ENCODE measurements at places on chromosomes 16 and 17. TPM values are rescaled to one million over a fixed set of nuclear protein-coding genes. Genes with fewer than 3 reads are reported as not detected.
A peak's percentile ranks its signal among the peaks of the same experiment; 100 is the strongest.

NPIPB4 gene
- total RNA-seq = 6.8 TPM

FNDC8 gene
- not detected for total RNA-seq

- no peak for DNase-seq
Observed at GRCh38 chr16:49010396-49010795, 271.2 kb downstream of the CBLN1 start.

DNA sequence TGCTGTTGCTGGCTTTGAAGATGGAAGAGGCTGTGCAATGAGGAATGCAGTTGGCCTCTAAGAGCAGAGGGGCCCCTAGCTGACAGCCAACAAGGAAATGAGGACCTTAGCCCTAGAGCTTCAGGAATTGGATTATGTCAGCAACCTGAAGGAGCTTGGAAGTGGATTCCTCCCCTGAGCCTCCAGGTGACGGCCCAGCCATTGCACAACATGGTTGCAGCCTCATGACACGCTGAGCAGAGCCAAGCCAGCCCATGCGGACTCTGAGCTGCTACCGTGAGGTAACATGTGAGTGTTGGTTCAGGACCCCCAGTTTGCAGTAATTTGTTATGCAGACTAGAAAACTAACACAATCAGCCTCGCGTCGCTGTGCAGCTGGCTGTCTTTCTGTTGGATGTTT is 20.2 kb downstream of the CCDC42 start:
- no peak for DNase-seq

GRCh38 chr17:5209396-5209795 is 17.7 kb upstream of the ZNF594 start:
- peak; percentile 9 for DNase-seq

- DNase-seq = peak; percentile 27
Observed at GRCh38 chr17:62595484-62595883, 32.0 kb upstream of the MRC2 start.

DNA sequence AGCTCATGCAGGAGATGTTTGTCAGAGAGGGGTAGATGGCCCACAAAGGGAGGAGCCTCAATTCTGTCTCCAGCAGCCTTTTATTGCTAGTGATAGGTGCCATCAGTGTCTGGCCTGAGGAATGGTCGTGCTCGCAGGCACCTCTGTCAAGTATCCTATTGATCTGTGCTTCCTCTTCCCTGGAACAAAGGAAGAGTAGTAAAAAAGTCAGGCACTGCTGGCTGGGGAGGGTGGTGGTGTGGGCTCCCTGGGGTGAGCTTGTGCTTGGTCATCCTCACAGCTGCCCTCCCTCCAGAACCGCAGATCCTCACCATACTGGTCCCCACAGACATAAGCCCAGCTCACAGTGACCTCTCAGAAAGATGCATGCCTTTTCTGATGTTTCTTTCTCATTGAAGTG is 15.0 kb upstream of the SALL1 start:
- peak; percentile 20 for DNase-seq

DNA sequence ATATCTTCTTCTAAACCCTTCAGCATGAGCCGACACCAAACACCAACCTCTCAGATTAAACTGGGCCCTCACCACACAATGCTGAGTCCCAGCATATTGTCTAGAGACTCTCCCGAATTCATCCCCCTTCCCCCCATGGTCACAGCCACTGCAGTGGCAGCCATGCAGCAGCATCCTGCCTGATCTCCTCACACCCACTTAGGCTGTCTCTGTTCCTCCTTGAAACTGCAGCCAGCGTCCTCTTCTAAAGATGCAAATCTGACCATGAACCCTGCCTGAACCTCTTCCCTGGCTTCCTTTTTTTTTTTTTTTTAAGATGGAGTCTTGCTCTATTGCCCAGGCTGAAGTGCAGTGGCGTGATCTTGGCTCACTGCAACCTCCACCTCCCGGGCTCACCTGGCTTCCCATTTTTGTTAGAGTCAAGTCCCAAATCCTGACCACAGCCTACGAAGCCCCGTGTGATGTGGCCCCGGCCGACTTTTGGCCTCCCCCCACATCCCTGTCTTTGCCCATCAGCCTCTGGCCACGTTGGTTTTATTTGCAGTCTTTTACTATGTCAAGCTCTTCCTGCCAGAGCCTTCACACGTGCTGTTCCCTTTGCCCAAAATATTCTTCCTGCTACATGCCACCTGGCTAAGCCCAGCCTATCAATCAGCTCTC is 2.8 kb downstream of the FA2H start:
- no peak for DNase-seq

NOTUM gene
- 3.2 TPM for total RNA-seq

SLC13A2 gene
- total RNA-seq = not detected

CDC42EP4 gene
- total RNA-seq = 12.7 TPM

DNA sequence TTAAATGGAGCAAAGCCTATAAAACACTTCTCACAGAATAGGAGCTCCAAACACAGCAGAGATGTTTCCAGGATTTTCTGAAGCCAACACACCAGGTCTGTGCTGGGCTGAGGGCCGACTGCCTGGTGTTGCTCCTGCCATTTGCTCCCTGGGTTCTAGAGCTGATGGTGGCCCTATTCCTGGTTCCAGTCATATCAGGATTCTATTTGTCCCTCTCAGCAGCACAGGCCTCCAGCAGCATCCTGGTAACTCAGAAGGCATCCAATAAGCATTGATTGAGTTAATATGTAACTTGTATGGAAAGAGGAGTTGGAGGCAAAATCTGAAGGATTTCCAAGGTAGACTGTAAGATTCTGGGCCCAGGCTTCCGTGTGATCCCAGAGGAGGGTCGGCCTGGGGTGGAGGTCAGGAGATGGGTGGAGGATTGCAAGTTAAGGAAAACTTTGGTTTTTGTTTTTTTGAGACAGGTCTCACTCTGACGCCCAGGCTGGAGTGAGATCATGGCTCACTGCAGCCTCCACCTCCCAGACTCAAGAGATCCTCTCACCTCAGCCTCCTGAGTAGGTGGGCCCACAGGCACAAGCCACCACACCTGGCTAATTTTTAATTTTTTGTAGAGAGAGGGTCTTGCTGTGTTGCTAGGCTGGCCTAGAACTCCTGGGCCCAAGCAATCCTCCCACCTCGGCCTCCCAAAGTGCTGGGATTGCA is 5.7 kb downstream of the NUPR1 start:
- no peak for DNase-seq

- DNase-seq = no peak
Observed at GRCh38 chr17:67666710-67667109, 51.0 kb upstream of the NOL11 start.

DNA sequence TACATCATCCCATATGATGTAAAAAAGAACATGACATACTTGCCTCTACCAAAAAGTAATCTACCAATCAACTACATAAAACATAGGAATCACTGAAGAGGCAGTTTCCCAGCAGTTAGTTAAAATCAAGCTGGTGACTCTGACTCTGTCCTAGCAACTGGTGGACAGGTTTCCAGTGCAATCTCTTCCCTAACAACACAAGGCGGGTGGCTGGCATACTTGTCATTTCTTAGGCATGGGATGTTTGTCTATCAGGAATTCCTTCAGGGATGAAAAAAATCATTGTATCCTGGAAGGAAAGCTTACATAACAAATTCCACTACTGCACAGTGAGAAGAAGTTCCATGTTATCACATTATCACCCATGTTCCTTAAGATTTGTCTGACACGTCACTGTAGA is 50.9 kb downstream of the HELZ start:
- DNase-seq = peak; percentile 34

DNA sequence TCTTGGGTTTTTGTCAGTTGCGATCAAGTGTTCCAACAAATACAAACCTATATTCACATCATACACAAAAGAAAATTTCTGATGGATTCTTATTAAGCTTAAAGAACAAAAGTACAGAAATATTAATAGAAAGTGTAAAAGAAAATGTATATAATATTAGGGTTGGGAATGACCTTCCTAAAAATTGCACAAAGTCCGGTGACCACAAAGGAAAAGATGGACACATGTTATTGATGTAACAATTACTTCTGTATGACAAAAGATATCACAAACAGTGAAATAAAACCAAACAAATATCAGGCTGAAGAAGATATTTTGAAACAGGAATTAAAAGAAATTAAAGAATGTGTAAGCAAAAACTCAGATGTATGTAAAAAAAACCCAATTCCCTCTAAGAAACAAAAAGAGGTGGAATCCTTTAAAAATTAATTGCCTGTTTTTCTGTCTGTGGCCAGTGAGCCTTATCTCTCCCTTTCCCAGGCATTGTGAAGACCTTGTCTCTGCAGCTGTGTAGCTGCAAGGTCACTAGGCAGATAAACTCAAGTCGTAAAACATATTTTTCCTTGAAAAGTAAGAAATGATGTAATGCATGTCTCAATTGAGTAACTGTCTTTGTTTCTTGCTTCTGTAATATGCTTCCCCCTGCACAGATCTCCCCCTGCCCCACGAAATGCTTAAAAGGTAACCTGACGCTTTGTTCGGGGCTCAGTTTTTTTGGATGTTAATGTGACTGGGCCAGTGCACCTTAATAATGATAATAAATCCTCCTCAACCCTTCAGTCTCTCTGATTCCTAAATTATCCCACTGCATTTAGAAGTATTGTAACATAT is 2.8 kb downstream of the ST6GALNAC1 start:
- no peak for DNase-seq

DNA sequence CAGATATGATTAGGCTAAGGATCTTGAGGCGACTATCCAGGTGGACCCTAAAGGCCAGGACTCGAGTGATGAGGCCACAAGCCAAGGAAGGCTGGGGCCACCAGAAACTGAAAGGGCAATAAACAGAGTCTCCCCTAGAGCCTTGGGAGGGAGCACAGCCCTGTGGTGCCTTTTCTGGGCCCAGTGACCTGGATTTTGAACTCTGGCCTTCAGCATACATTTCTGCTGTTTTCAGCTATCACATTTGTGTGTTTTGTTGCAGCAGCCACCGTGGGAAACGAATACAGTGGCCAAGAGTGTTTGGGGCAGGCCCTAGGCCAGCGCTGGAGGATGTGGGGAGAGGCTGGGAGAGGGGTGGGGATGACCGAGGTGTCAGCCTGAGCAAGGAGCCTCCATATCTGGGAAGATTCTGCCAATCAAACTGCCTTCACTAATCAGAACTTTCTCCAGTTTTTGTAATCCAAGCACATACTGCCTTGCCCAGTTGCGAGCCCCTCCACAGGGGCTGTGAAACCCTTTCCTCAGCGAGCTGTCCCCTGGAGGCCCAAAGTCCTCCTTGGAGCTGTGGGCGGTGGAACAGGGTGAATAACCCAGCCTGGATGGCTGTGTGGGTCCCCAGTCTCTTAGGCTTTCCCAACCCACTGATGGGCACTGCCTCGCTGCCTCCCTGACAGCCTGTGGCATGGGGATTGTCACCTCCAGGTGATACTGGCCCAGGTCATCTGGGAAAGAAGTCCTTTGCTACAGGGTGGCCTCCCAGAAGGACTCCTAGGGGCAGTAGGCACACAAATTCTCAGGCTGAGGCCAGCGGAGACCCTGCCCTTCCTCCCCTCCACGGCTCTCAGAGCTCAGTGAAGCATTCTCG is 16.8 kb downstream of the B9D1 start:
- no peak for DNase-seq

- peak; percentile 98 for DNase-seq
Observed at GRCh38 chr17:80892019-80892855, 99.4 kb upstream of the CHMP6 start.

CHST6 gene
- 1.4 TPM for total RNA-seq

- DNase-seq = no peak
Observed at GRCh38 chr16:50680556-50680893, 587 bp downstream of the SNX20 start.

AIPL1 gene
- not detected for total RNA-seq

CDRT15 gene
- total RNA-seq = not detected

DOC2A gene
- 0.62 TPM for total RNA-seq

DNA sequence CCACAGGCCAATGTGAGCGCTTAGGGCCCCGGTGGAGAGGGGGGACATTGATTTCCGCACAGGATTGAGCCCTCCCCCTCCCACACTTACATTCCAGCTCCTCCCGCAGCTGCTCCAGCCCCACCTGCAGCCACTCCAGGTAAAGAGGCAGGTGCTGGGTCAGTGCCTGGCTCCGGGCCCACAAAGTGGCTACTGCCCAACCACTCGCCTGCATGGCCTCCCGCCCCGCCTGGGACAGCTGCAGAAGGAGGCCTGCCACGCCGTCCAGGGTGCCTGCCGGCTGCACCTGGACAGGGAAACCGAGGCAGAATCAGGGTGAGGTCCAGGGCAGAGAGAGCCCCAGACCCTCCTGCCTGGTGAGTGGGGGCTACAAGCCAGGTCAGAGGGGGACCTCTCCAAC is 46.3 kb downstream of the RMI2 start:
- DNase-seq = no peak

TOP2A gene
- 252 TPM for total RNA-seq

DNA sequence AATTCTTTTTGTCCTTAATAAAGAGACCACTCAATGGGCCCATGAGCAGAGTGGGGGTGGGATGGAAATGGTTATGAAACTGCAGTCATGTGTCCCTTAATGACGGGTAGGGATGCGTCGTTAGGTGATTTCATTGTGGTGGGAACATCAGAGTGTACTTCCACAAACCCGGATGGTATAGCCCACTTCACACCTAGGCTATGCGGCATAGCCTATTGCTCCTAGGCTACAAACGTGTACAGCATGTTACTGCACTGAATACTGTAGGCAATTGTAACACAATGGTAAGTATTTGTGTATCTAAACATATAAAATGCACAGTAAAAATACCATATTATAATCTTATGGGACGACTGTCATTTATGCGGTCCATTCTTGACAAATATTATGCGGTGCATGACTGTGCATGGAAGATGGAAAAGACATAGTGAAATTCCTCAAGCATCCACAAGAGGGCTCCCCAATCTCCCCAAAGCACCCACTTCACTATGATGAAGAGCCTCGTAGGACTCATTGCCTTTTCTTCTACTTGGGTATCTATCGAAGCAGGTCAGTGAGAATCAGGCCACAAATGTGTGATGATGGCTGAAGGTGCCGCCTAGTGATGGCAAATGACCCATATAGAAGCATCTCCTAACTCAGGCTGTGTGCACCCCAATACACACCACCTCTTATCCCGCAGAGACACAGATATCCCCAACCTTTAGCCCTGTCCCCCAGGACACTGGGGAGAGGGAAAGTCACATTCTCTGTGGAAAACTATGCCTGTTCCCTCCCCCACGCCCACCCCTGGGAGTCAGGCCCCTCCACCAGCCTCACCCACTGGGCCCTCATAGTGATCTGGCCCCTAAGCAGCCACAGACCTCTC is 43.5 kb downstream of the TBX21 start:
- DNase-seq = peak; percentile 50

DNA sequence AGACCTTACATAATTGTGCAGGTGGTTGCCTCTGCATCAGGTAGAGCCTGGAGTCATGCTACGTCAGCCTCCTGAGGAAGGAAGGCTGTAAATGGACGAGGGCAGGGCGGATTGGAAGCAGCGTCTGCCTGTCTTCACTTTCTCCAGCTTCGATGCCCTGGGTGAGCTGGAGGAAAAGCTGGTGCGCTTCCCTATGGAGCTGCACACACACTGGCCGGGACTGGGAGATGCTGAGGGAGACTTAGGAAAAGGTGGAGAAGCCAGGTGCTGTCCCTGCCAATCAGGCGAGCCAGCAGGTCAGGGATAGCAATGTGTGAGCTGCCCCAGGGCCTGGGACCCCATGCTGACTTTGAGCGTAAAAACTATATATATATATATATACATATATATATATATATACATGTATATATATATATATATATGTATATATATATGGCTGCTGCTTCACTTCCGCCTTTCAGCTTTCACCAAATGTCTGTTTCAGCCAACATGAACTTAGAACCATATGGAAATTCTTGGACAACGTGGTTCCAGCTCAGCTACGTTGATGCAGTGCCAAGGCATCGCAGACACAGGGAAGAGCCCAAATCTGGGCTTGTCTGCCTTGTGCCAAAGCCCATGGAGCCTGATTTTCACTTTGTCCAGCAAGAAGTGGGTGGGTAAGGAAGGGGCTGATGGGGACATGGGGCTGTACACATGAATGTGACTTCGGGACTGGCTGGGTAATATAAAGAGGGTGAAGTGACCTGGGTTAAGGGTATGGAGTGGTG is 71.5 kb upstream of the NKD1 start:
- no peak for DNase-seq

RAP1GAP2 gene
- total RNA-seq = 3.8 TPM

All from M059J (cell line).